ENCODE measurements at places on chromosomes 5 and 9.

- no peak for DNase-seq
Measured at GRCh38 chr5:103674739-103675138, 112.2 kb upstream of the NUDT12 start.

DNA sequence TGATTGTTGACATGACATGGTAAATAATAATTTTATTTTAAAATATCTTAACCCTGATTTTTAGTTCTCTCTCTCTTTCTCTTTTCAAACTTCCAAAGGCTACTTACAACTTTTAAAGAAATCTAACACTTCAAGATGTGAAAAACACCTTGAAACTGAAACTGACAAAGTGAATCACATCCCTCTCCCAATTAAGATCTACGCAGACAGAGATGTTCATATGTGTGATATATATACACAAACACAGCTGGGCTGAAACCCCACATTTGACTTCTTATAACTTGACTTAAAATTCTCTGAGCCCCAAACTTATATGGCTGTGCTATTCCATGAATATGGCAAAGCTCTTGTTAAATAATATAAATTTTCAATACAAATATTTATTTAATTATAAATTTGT is 261.2 kb upstream of the PTPRD start:
- no peak for DNase-seq

GRCh38 chr5:153863951-153864350 is 174.8 kb downstream of the FAM114A2 start:
- no peak for DNase-seq

DNA sequence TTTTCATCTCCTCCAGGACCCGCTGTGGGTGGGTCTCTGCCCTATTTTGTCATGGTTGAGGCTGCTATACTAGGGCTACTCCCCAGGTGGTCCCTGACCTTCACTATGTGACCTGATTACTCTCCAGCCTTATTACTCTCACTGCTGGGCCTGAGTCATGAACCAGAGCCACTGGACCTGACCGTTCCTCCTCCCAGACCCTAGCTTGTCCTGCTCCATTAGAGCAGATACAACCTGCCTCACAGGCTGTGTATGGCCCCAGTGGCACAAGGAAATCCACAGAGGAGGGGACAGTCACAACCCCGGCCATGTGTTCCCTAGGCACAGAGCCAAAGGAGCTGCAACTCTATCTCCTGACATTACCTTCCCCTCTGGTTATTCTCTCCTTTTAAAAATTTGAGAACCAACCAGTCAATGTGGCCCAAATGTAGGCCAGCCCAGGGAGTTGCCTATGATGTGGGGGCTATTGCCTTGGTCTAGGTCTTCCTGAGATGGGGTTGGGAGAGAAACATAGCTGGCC is 96.0 kb upstream of the FSTL4 start:
- no peak for DNase-seq

GRCh38 chr5:169153405-169153804 is 147.5 kb downstream of the SLIT3 start:
- no peak for DNase-seq

DNA sequence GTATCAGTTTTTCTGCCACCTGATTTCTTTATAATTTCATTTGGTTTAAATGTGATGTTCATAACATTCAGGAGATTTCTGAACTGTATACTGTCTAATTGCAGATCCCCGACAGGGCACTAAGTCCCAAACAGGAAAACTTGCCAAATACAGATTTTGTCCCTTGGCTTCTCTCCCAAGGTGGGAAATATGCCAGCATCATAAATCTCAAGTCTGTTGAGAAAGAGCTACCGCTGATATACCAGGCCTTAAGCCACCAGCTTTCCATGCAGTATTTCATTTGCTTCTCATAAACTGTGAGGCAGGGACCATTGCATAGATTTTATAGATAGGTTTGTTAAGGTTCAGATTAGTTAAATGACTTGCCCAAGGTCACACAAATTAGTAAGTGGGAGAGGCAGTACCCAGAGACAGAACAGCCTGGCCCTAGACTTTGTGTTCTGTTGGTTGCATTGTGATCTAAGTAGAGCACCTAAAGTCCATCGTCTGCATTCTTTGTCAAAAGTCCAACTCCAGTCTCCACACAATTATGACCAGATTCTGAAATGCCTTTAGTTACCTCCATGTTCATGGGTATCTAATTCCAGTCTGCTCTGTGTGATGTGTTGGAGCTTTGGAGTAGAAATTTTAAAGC is 16.2 kb downstream of the GPR21 start:
- DNase-seq, result no peak

DNA sequence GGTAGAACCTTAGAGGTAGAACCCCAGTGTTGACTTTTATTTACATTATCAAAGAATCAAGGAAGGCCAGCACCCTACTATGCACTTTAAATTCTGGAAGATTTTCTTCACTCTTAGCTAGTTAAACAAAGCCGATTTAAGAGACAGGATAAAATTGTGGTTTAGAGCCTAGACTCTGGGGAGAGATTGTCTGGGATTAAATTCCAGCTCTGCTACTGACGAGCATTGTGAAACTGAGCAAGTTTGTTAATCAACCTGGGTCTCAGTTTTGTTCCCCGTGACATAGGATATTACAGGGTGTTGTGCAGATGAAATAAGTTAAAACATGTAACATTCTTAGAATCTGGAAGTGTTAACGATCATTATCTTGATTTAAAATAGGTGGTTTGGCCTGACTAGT is 83.5 kb downstream of the FEM1C start:
- no peak for DNase-seq

- DNase-seq, result no peak
Measured at GRCh38 chr5:117888688-117889087, 1099.7 kb downstream of the DTWD2 start.
